ENCODE measurements at places on chromosomes 13 and 19. TPM values are rescaled to one million over a fixed set of nuclear protein-coding genes. Genes with fewer than 3 reads are reported as not detected.

Gene PDE4C
- total RNA-seq, result 2.5 TPM

Gene DDX49
- total RNA-seq, result 32.8 TPM

Gene LRG1
- not detected for total RNA-seq

Gene OR4F17
- not detected for total RNA-seq

Gene ZNF90
- not detected for total RNA-seq

Gene ITGBL1
- total RNA-seq, result 1.9 TPM

Gene ZNF491
- 0.93 TPM for total RNA-seq

Measured in psoas muscle (tissue), 8 donors.